ENCODE measurements at places on chromosomes 12 and 14.

DNA sequence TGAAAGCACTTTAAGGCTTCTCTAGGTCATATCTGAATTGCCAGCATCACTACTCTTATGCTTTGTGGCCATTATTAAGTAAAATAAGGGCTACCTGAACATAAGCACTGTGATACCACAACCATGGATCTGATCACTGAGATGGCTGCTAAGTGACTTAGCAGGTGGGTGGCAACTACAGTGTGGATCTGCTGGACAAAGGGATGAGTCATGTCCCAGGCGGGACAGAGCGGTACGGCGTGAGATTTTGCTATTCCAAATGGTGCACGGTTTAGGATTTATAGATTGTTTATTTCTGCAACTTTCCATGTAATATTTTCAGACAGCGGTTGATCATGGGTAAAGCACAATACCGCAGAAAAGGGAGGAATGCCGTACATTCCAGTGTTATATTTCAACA lies 39.4 kb downstream of the MLXIP start:
- DNase-seq: no peak

- DNase-seq: no peak
Observed at GRCh38 chr12:12620730-12621315, 9.1 kb downstream of the CREBL2 start.

DNA sequence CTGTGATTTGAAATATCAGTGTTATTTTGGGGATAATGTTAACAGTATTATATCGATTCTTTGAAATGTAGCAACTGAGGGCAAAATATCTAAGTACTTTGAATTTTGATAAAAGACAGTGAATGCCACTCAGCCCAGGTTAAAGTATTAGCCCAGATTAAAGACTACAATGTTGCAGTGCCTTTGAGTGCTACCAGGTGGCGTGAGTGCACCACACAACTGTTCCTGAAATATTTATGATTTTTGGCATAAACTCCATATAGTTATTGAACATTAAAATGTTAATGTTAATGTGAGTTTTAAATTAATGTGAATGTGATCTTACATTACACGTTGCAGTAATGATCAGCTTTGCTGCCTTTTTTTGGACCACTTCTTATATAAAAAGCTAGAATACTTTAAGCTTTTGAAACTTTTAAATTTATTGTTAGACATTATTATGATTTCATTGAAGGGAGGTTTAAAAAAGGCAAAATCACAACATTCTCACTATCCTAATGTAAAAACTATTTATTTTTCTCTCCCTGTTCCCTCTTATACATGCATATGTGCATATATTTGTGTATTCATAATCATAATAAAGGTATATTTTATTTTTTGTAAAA lies 22.5 kb downstream of the MRPS35 start:
- DNase-seq: no peak

DNA sequence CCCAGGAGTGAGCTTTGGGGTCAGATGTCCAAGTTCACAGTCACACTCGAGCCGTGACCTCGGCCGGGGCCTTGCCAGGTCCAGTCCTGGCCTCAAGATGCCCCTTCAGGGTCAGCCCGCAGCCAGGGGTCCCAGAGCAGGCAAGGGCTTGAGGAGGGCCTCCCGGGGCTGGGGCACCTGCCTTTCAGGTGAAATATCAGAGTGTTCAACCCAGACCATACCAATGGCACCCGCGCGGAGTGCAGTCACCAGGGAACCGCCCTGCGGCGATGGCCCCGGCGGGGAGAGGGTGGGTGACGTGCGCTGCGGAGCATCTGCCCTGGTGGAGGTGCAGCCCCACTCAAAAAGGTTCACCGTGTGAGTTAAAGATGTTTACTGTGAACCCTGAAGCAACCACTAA lies 16.9 kb downstream of the LRCOL1 start:
- no peak for DNase-seq

DNA sequence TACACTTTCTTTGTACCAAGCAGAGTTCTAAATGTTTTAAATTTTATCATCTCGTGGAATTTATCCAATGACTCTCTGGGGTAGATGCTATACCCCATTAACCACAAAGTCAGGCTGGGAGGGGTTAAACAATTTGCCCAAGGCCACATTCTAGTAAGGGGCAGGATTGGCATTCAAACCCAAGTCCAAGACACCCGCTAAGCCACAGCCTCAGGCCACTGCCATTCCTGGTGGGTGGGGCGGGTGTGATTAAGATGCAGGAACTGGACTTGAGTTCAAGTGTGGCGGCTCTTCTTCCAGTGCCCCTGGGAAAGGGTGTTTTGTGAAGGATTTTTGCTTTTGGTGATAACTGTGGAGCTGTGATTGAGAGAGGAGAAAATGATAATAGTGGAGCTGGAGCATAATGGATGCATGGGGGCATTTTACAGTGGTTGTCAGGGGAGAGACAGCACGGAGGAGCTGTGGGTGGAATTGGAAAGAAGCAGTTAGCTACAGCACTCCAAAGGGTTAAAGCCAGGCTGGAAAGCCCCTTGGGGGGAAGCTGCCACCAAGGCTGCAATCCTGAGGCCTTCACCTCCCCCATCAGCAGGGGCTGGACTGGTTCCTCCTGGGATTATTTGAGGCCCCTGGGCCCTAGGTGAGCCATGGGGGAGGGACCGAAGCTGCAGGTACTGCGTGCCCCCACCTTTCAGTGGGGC lies 1.0 kb upstream of the VRTN start:
- no peak for DNase-seq

DNA sequence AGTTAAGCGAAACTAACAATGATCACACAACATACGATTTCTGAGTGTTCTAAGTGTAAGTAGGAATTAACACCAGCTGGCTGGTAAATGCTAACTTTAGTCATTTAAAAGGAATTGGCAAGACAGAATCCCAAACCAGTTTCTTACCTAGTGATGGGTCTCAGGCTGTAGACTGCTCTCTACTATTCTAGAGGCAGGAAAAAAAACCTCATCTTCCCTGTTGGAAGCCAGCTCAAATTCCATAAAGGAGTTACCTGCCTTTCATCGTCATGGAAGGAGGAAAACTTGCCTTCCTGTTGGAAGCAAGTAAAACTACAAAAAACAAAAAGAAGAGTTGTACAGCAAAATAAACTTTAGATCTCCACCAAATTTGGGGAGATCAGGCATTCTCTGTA lies 23.7 kb upstream of the SLC7A8 start:
- DNase-seq: no peak

DNA sequence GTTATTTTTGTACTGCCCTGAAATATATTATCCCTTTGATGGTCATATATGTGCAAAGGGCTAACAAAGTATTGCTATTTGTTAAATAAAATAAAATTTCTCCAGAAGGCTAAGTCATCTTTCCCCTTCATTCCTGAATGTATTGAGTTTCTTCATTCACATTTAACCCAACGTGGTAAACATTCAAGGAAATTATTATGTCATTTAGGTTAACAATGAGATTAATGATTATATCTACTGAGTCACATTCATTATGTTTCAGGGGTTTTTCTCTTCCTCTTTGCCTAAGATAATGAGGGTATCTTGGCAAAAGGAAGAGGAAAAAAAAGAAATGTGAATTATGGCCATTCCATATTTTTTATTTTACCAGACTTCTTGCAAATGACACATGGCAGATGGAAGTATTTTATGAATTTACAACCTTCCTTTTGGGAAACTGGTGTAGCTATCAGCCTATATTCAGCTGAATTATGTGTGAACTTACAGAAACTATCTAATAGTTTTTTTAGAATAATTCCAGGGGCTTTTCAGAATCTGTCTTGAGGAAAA lies 27.2 kb downstream of the TSPAN8 start:
- no peak for DNase-seq

GRCh38 chr14:26525085-26525484 lies 72.7 kb downstream of the NOVA1 start:
- DNase-seq: no peak

GRCh38 chr12:1876086-1876485 lies 42.4 kb downstream of the CACNA2D4 start:
- no peak for DNase-seq

GRCh38 chr12:28857369-28857768 lies 291.7 kb upstream of the FAR2 start:
- no peak for DNase-seq

- no peak for DNase-seq
Observed at GRCh38 chr12:2378835-2379330, 326.1 kb downstream of the CACNA1C start.

GRCh38 chr12:104788840-104789271 lies 169.2 kb downstream of the SLC41A2 start:
- no peak for DNase-seq

- DNase-seq: no peak
Observed at GRCh38 chr14:50036211-50036610, 80.2 kb downstream of the VCPKMT start.

Data from activated gamma-delta T cell (primary cell).